Astrocyte (in vitro differentiated cells and primary cell): ENCODE measurements at places on chromosomes 7 and 10. TPM values are rescaled to one million over a fixed set of nuclear protein-coding genes. Genes with fewer than 3 reads are reported as not detected.

DNA sequence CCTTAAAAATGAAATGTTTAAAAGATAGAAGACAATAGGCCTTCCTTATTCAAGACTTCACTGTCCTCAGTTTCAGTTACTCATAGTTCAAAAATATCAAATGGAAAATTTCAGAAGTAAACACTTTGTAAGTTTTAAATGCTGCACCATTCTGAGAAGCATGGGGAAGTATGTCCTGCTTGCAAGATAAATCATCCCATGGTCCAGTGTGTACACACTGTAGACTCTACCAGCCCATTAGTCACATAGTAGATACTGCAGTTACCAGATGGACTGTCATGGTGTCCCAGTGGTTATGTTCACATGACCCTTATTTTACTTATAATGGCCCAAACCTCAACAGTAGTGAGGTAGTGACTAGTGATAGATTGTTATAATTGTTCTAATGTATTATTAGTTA, 69.5 kb downstream of the PTPN12 start:
- DNase-seq, result no peak

DNA sequence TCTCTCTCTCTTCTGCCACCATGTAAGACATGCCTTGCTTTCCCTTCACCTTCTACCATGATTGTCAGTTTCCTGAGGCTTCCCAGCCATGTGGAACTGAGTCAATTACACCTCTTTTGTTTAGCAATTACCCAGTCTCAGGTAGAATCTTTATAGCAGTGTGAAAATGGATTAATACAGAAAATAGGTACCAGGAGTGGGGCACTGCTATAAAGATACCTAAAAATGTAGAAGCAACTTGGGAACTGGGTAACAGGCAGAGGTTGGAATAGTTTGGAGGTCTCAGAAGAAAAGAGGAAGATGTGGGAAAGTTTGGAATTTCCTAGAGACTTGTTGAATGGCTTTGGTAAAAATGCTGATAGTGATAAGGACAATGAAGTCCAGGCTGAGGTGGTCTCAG, 15.6 kb downstream of the GALNTL5 start:
- no peak for DNase-seq

- DNase-seq, result peak; percentile 14
Observed at GRCh38 chr7:156156734-156157408, 344.6 kb upstream of the SHH start.

DNA sequence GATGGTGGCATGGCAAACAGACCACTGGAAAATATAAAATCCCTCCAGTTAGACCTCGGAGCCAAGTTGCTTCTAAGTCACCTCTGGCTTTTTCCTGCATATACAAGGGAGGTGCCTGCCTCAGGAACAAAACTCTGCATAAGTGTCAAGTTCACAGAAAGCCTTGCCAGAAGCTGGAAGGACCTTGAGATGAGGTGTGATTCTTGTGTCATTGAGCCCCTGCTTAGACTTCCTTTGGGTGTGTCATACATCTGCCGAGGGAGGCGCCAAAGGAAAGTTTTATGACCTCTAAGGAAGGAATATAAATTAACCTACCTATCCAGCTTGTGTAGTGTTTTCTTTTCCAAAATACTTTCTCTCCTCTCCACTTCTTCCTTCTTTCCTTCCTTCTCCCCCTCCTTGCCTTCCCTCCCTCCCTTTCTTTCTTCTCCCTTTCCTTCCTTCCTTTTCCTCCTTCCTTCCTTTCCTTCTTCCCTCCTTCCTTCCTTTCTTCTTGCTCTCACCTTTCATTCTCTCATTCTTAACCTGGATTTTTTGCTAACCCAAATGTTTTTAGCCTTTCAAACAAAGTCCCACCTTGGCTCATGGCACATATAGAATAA, 75.2 kb downstream of the TRIL start:
- no peak for DNase-seq

DNA sequence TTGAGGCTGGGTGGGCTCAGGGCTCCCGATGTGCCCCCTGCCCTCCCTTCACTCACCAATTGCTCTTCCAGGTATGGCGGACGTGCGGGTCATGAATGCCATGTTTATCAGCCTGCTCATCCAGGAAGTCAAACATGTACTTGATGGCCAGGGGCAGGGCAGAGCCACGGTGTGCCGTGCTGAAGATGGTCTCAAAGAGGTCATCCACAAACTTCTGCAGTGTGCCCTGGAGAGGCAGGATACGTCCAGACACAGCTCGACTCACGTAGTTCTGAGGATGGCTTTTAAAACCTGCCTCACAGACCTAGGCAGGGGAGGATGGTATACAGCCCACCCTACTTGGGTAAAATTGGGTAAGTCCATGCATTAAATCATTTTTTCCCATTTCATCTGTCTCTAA, 431.2 kb downstream of the PLXNA4 start:
- DNase-seq, result no peak

PRKAR2B gene
- 6.4 and 7.6 TPM in 2 replicates for total RNA-seq

STOX1 gene
- total RNA-seq, result 0.12 and 0.25 TPM in 2 replicates

BEND7 gene
- 15.9 and 21.1 TPM in 2 replicates for total RNA-seq
